MG63 (cell line): ENCODE measurements at places on chromosomes 1 and 21. TPM values are rescaled to one million over a fixed set of nuclear protein-coding genes. Genes with fewer than 3 reads are reported as not detected.

Gene WNT3A
- total RNA-seq = 0.52 TPM in 1 of 2 replicates, not detected in the other

Gene LCE2A
- total RNA-seq = not detected in 2 replicates

Gene NFIA
- not detected in 2 replicates for total RNA-seq

Gene ICOSLG
- total RNA-seq = 0.10 and 0.30 TPM in 2 replicates

Gene AGBL4
- not detected in 2 replicates for total RNA-seq

Gene RNU1-2
- total RNA-seq = not detected in 2 replicates

Gene C4BPA
- total RNA-seq = not detected in 2 replicates

Gene HES3
- not detected in 2 replicates for total RNA-seq

Gene TDRD5
- not detected in 2 replicates for total RNA-seq

Gene ANP32E
- total RNA-seq = 17.0 and 38.7 TPM in 2 replicates

Gene REN
- total RNA-seq = not detected in 2 replicates

Gene COL11A1
- 0.27 TPM in 1 of 2 replicates, not detected in the other for total RNA-seq

DNA sequence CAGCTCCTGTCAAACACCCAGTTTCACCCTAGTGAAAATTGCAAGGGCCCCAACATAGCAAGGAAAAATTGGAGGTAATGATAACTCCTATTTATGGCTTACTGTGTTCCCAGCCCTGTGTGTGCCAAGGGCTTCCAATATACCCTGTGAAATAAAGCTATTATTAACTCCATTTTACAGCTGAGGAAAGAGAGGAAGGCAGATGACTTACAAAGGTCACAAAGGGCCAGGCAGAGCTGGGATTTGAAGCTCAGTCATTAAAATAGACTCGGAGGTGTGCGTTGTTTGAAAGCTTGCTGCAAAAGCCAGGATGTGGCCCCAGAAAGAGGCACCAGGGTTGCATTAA, 20.2 kb upstream of the SDC3 start:
- no peak for DNase-seq

GRCh38 chr1:182357171-182357570, 34.4 kb downstream of the GLUL start:
- DNase-seq = no peak

- no peak for DNase-seq
Measured at GRCh38 chr21:45209685-45210284, 77.9 kb downstream of the POFUT2 start.

- DNase-seq = no peak
Measured at GRCh38 chr1:39272027-39272797, 67.7 kb downstream of the MACF1 start.

GRCh38 chr1:110339407-110340206, 430 bp downstream of the RBM15 start:
- DNase-seq = peak; percentile 74

DNA sequence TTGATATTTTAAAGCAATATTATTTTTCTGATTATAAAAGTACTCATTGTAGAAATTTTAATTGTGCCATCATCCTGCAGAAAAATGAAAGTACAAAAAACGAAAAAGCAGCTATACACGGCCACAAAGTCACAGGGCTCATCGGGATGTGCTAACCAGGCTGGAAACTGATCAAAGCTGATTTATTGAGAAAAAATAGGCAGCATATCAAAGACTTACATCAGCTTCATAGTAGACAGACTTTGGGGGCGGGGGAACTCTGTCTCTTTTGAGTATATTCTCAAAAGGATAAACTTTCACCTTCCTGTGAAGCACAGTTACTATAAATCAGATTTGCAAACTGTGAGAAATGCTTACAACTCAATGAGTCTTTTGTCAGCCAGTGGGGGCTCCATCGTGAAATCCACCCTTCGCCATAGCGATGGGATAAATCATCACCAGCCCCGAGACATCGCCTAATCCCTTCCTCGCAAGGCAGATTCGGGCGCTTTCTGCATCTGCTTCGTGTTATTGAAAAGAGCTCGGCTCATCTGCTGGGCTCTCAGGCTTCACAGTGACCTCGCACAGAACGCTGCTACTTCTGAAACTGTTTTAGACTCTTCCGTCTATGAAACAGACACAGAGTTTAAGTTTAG, 69.2 kb upstream of the ERG start:
- peak; percentile 69 for DNase-seq

- no peak for DNase-seq
Measured at GRCh38 chr1:230284891-230285290, 141.2 kb downstream of the PGBD5 start.

DNA sequence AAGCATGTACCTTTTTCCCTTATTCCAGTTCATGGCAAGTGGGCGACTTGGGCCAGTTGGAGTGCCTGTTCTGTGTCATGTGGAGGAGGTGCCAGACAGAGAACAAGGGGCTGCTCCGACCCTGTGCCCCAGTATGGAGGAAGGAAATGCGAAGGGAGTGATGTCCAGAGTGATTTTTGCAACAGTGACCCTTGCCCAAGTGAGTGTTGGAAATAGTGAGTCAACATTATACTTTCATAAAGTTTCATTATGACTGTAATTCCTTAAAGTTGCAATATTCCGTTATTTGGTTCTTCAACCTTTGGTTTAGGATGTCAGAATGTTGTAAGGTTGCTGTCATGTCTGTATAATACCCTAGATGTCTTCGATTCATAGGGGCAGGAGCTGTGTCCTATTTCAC, 230.5 kb downstream of the TPR start:
- no peak for DNase-seq

DNA sequence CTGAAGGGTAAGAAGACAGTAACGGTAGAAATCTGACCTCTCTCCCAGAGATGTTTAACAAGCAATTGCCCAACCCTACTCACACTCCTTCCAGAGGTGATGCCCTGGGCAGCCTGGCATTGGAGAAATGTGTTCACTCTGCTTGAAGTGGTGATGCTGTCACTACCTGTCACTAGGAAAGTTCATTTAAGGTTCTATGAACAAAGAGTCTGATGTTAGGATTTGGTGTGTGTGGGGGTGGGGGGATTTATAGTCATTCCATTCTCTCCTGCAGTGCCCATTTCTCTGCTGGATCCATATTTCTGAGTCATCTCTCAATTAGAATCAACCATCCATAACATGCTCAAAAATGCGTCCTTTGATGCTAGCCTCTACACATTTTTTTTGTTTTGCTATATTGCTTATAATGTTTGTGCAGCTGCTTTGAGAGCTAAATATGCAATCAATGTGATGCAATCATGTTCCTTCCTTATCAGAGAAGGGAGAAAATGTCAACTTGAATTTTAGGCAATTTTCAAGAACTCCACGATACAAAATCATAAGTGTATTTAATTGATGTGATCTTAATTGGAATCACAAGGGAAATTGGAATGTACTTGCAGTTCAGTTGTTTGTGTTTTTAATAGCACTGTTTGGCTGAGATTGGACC, 173.9 kb downstream of the DUSP10 start:
- no peak for DNase-seq

DNA sequence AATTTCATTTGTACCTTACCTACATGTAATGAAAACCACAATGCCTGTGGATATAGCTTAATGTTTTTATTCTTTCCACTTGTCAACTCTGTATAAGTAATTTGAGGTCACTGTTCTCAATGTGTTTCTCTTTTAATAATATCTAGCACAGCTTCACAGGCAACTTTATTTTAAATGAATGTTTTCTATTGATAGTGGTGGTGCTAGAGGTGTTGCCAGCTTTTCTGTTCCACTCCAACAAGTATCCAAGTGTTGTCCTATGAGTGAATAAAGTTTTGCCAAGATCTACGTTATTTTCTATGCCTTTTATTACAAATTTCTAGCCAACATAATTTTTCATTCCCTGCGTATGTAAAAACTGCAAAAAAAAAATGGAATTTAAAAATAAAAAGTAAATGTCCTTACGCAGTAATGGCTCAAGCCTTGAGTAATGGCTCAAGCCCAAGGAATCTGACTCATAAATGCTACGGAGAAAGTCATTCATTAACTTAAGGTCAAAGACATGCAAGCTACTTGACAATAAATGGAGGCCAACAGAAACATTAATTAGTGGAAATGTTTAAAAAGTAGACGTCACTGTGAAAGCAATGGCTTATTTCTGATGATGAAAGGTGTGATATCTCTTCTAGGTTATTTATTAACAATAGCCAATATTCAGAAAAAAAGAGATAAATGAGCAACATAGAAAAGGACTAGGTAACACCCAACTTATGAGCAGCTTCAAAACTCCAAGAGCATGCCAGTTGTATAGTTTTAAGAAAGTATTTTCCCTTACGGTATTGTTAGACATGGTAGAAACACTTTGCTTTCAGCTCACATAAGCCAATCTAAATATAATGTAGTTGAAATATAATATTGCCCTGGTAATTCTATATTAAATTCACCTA, 71.4 kb downstream of the SLC44A5 start:
- no peak for DNase-seq

- DNase-seq = no peak
Measured at GRCh38 chr1:21317035-21317689, 26.9 kb upstream of the ECE1 start.

DNA sequence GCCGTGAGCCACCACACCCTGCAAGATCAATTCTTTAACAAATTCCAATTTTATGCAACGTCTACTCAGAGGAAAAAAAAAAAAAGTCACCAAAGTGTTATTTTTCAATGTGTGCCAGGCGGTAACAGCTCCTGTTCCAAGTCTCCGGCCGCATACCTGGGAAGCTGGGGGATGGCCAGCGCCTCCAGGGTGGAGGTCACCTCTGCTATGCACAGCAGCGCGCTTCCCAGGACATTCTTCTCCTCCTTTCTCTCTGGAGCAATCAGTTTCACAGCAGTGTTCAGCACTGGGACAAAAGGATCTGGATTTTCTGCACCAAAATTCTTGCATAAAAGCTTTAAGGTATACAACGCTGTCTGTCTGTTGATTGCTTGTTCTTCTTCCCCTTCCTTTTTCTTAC, 34.3 kb downstream of the LGALS8 start:
- DNase-seq = no peak

DNA sequence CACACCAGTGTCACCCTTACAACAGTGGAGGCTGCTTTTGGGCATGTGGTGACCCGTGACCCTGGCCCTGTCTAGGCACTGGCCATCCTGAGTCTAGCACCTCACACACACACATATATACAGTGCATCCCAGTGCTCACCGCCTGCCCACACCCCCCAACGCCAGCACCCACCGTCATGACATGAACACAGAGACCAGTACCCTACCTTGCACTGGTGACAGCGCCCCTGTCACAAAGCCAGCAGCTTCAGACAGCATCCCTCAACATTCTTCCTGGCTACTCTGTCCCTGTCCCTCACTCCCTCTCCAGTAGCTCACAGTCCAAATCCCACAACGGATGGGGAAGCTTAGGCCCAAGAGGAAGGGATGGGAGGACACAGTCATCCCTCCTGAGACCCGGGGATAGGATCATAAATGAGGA, 27.1 kb downstream of the AHDC1 start:
- DNase-seq = no peak

DNA sequence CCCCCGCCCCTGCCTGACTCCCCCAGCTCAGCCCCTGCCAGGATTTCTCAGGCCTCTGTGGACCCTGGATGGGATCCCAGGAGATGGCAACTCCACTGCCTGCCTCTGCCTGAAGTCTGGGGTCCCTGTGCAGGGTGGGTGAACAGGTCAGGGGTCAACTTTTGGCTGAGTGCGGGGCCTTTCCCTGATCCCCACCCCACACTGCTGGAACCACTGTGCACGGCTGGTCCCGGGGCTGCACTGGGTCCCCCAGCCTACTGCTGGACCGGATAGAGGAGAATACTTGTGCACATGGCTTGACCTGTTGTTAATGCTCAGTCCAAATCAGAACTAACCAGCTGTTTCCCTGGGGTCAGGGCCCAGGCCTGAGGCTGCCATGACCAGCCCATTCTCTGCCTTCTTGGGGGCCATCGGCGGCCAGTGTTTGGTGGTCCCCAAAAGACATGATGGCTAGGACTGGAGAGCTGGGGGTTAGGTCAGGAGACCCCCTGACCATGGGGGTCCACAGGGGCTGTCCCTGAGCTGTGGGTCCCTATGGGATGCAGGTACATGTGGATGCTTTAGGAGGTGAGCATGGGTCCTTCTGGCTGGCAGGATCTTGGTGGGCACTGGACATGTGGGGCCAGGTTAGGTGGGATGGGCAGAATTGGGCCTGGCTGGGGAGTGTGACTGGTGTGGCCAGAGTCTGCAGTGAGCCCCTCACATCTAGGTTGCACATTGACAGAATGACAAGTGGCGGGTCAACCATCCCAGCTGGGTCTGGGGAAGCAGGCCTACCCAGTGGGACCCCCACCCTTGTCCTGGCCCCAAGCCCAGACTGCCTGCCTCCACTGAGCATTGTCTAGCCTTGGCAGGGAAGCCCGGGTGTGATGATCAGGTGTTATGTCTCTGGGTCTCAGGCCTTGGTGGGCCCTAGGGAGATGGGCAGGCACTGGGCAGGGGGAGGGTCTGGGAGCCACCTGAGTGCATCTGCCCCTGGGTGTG, 19.0 kb upstream of the ZNF678 start:
- DNase-seq = no peak

DNA sequence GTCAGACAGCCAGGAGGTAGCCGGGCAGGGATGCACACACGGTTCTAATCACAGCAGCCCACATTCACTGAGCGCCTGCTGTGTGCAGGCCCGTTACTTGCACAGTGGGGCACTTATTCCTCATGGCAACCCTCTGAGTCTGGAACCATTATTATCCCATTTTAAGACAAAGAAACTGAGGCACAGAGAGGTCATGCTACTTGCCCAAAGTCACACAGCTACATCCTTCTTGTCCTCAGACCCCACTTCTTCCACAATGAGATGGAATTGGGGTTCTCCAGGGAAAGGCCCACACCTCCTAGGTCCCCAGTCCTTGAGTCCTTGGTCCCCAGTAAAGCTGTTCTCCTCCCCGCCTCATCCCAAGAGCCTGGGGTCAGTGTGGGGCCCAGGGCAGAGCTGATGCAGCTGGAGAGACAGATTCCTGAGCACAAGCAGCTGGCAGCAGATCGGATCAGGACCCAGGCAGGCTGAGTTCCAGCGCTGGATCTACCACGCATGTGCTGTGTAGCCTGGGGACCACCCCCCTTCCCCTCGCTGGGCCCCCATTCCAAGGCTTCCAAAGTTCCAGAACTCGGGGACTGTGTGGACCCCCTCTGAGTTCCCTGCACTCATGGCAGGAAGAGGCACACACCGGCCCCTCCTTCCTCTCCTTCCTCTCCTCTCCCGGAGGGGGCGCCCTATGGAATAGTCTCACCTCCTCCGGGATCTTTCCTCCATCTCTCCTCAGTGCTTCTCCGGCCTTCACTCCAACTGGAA, 393.4 kb downstream of the MATN1 start:
- DNase-seq = no peak

DNA sequence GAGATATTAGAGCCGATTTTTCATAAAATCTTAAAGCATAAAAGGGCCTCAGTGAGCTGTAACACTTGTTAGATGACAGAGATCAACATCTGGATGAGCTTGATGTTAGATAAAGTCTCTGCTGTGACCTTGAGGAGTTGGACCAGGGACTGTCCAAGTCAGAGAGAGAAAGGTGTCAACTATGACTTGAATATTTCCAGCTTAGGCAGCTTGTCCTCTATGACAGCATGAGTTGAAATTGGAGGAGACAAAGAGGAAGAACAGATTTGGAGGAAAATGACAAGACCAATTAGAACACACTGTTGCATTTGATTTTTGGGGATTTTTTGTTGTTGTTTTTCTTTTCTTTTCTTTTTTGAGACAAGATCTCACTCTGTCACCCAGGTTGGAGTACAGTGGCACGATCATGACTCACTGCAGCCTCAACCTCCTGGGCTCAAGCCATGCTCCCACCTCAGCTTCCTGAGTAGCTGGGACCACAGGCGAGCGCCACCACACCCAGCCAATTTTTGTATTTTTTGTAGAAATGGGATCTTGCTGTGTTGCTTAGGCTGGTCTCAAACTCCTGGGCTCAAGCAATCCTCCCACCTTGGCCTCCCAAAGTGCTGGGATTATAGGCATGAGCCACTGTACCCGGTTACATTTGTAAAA, 35.3 kb upstream of the CLIC4 start:
- peak; percentile 37 for DNase-seq
